Breast epithelium (tissue), 4 donors: ENCODE measurements at places on chromosomes 12 and 14. TPM values are rescaled to one million over a fixed set of nuclear protein-coding genes. Genes with fewer than 3 reads are reported as not detected.

The FBLN5 gene
- total RNA-seq, result 83.2 TPM

GRCh38 chr14:41280745-41281144 is 325.9 kb upstream of the LRFN5 start:
- no peaks in the 10 kb centered on the region for H3K36me3 ChIP-seq
- no peak for DNase-seq
- no peak overlapping the region for H3K4me3 ChIP-seq
- no peaks in the 10 kb centered on the region for H3K27me3 ChIP-seq

The CLEC4A gene
- 2.5 TPM for total RNA-seq

DNA sequence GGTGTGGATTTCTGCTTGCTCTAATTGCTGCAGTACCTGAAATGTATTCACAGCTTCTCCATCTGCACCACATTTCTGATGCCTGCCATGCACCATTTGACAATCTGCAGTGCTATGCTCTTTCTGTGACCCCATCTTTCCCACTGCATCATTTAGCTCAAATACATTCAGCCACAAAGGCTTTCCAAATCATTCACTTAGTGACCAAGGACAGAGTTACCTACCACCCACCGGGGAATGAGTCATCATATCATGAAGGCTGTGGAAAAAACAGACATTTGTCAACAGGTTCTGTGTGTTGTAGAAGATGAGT is 465.5 kb upstream of the ATP2B1 start:
- no peaks in the 10 kb centered on the region for H3K4me1 ChIP-seq
- no peaks in the 10 kb centered on the region for H3K36me3 ChIP-seq
- no peak overlapping the region for H3K4me3 ChIP-seq
- no peak overlapping the region for H3K27ac ChIP-seq
- H3K27me3 ChIP-seq, result no peaks in the 10 kb centered on the region

The KRT81 gene
- not detected for total RNA-seq

DNA sequence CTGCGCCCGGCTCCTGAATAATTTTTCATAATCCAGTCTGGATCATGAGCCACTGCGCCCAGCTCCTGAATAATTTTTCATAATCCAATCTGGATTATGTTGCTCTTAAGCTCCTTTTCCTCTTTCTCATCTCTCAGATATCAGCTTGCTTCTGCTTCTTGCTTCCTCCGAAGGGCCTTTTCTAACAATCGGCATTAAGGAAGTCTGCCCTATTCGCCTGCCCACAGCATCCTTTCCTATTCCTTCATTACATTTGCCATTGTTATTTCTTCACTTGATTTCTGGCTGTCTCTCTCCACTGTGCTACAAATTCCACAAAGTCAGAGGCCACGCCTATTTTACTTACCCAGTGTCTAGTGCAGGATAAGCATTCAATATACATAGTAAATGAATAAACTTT is 83.5 kb downstream of the TTC7B start:
- no peak for DNase-seq
- H3K27me3 ChIP-seq, result no peaks in the 10 kb centered on the region
- no peaks in the 10 kb centered on the region for H3K4me1 ChIP-seq
- no peaks in the 10 kb centered on the region for H3K36me3 ChIP-seq
- H3K27ac ChIP-seq, result no peak overlapping the region

- H3K4me3 ChIP-seq, result peak overlapping the region; percentile 89
- H3K27ac ChIP-seq, result peak overlapping the region; percentile 78
- H3K36me3 ChIP-seq, result no peaks in the 10 kb centered on the region
- no peak for DNase-seq
These were observed 1.4 kb downstream of the AKT1 start for GRCh38 chr14:104794099-104794498.

DNA sequence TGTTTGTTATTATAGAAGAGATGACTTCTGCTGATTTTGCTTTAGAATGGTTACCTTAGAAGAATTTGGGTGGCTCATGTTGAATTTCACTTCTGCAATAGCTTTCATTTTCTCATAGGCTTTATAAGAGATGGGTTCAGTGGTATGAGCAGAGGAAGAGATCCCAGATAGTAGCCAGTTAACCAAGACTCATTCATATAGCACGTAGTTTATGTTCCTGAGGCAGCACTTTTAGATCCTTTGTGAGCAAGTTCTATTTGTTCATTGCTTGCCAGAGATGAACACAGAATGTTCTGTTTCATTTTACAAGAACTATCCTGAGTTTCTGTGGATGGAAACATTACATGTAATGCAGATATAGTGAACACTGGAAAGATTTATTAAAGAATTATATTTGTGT is 32.2 kb downstream of the RAB21 start:
- H3K4me1 ChIP-seq, result no peaks in the 10 kb centered on the region
- no peak overlapping the region for H3K4me3 ChIP-seq
- H3K27me3 ChIP-seq, result no peaks in the 10 kb centered on the region
- no peak overlapping the region for H3K27ac ChIP-seq
